ENCODE measurements at places on chromosomes 13 and 19. TPM values are rescaled to one million over a fixed set of nuclear protein-coding genes. Genes with fewer than 3 reads are reported as not detected.

Gene CALR
- total RNA-seq, result 525 TPM

Gene PNMA8B
- total RNA-seq, result 7.2 TPM

Gene PDX1
- not detected for total RNA-seq

Gene MBD3L2
- total RNA-seq, result not detected

Gene THSD1
- total RNA-seq, result 10.6 TPM

Gene PLEKHA4
- total RNA-seq, result 18.1 TPM

Gene PSG11
- not detected for total RNA-seq

Gene CD33
- 3.9 TPM for total RNA-seq

Gene KLF12
- total RNA-seq, result 28.2 TPM

Gene CYP4F2
- total RNA-seq, result not detected

Gene PRRG2
- total RNA-seq, result 5.0 TPM

Gene SMIM44
- total RNA-seq, result 0.99 TPM

Gene ELANE
- 59.8 TPM for total RNA-seq

Gene LRRC25
- 5.4 TPM for total RNA-seq

Gene RXFP2
- 0.41 TPM for total RNA-seq

Gene LATS2
- total RNA-seq, result 24.9 TPM

Gene RRAS
- total RNA-seq, result 14.7 TPM

Gene PSG4
- total RNA-seq, result not detected

Gene PRTN3
- 93.5 TPM for total RNA-seq

Gene KLK12
- total RNA-seq, result not detected

Gene TARM1
- 0.18 TPM for total RNA-seq

Gene KIR2DL1
- not detected for total RNA-seq

Gene PTGER1
- total RNA-seq, result 23.0 TPM

Gene NKG7
- total RNA-seq, result 7.2 TPM

Gene TRAPPC2B
- total RNA-seq, result 17.0 TPM

Gene CGB8
- not detected for total RNA-seq

Gene WTIP
- total RNA-seq, result 31.9 TPM

Gene PLPPR3
- 10.9 TPM for total RNA-seq

Gene TMEM86B
- 1.3 TPM for total RNA-seq

Gene MAB21L1
- total RNA-seq, result 0.53 TPM

Gene GPR180
- total RNA-seq, result 6.7 TPM

Gene PALM
- total RNA-seq, result 74.6 TPM

Gene TNFAIP8L1
- total RNA-seq, result 15.0 TPM

Gene SYNGR4
- total RNA-seq, result not detected

Gene C1QTNF9B
- total RNA-seq, result not detected

Gene FPR3
- total RNA-seq, result 0.58 TPM

Gene RFXAP
- 6.1 TPM for total RNA-seq

Gene NUP58
- total RNA-seq, result 66.5 TPM

Gene C5AR2
- 2.3 TPM for total RNA-seq

Gene PRODH2
- total RNA-seq, result 14.4 TPM

Gene S1PR2
- total RNA-seq, result 13.9 TPM

Gene PLK5
- 0.12 TPM for total RNA-seq

Gene C13orf46
- 0.18 TPM for total RNA-seq

Gene BCL3
- total RNA-seq, result 15.7 TPM

Gene MATK
- 1.3 TPM for total RNA-seq

Gene LMTK3
- 1.9 TPM for total RNA-seq

Gene ZNF17
- 29.5 TPM for total RNA-seq

Gene UPK1A
- total RNA-seq, result 20.4 TPM

Gene IZUMO1
- total RNA-seq, result 0.12 TPM

Gene TMEM255B
- total RNA-seq, result 5.5 TPM

Gene FUT6
- total RNA-seq, result 19.0 TPM

Gene GAPDHS
- total RNA-seq, result not detected

Gene ZIM2
- total RNA-seq, result 3.9 TPM

Gene EFNA2
- 2.9 TPM for total RNA-seq
